ENCODE measurements at places on chromosomes 16 and 17. TPM values are rescaled to one million over a fixed set of nuclear protein-coding genes. Genes with fewer than 3 reads are reported as not detected.

Gene CHST6
- 4.5 TPM for total RNA-seq

Gene EMP2
- 286 TPM for total RNA-seq

DNA sequence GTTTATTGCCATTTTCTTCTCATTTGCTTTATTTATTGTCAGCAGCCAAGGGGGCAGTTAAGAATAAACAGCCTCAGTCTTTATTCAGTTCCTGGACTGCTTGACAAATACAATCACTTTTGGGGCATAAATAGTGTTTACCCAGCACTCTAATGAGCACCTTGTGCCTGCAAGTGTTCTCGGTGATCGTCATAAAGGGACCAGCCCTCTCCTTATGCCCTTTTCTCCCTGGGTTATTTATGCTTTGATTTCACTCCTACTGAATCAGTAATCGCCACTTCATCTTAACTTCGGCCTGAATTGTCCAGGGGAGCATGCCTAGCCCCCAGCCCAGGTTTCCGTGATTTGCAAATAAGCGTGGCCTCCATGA lies 55.7 kb upstream of the CACNG5 start:
- H3K4me1 ChIP-seq: peaks cover 17% of the 10 kb centered on the region
- DNase-seq: no peak
- H3K27ac ChIP-seq: no peak overlapping the region
- H3K36me3 ChIP-seq: no peaks in the 10 kb centered on the region
- no peak overlapping the region for H3K4me3 ChIP-seq
- H3K27me3 ChIP-seq: no peaks in the 10 kb centered on the region

DNA sequence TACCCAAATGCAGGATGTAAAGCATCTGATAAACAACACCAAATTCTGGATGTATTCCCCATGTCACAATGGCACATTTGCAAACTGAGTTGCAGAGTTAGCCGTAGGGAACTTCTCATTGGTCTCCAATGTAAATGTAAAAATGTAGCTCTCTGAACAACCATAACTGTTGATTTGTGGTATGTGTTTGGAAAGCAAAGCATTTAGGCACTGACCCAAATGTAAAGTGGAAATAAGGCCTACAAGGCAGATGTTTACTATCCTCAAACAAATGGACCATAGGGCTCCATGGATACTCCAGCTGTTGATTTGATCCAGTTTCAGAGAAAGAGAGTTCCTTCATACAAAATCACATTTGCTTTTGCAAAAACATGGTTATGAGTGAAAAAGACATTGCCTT lies 223.0 kb upstream of the ELAC2 start:
- no peaks in the 10 kb centered on the region for H3K27me3 ChIP-seq
- H3K4me1 ChIP-seq: no peaks in the 10 kb centered on the region
- H3K27ac ChIP-seq: no peak overlapping the region
- no peak overlapping the region for H3K4me3 ChIP-seq
- DNase-seq: peak; percentile 67

GRCh38 chr16:8589900-8590688 lies at the start of gene TMEM114:
TMEM114 (minus strand) TSS chr16:8590511; CDS start chr16:8589838, 673 bp downstream.
- no peak for DNase-seq
- no peak within 1 kb of the TSS for H3K4me3 ChIP-seq
- H3K27ac ChIP-seq: no peak within 1 kb of the TSS
- H3K27me3 ChIP-seq: peaks cover 36% of the 10 kb centered on the region

Measured in lung (tissue), 17 donors.